ENCODE measurements at places on chromosomes 4 and X.

DNA sequence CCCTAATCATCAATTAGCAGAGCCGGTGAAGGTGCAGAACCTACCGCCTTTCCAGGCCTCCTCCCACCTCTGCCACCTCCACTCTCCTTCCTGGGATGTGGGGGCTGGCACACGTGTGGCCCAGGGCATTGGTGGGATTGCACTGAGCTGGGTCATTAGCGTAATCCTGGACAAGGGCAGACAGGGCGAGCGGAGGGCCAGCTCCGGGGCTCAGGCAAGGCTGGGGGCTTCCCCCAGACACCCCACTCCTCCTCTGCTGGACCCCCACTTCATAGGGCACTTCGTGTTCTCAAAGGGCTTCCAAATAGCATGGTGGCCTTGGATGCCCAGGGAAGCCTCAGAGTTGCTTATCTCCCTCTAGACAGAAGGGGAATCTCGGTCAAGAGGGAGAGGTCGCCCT is 3.3 kb upstream of the OPN1LW start:
- no peak for DNase-seq

DNA sequence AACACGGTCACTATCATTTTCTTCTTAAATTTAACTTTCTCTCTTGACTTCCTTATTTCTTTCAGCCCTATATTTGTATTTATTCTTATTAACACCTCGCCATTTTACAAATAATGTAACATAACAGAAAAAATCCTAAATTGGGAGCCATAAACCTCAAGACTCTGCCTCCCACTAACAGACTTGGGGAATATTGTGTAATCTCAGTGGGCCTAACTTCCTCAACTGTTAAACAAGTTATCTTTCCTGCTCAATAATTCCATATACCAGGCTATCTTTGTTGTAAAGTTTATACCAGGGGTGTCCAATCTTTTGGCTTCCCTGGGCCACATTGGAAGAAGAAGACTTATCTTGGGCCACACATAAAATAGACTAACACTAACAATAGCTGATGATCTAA is 26.2 kb downstream of the PRSS12 start:
- DNase-seq = no peak

DNA sequence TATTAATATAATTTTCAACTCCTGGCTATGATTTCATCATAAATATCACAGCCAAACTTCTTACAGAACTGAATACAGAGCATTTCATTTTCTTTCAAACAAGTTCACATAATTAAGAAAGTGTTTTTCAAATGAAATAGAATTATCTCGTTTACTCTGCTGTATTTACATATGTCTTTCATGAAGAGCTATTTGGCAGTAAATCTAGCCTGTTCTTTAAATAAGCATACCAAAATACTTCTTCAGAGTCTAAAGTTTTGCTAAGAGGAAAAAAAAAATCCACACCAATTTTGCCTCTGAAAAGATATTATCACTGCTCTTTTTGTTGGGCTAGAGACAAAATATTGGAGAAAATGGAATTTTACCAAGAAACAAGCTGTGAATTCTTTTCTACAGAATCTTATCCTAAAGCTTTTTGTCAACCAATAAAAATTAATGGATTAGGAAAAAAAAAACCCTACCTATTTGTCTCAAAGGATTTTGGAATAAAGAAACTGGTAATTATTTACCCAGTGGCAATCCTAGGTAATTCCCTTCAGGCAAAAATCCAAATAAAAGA is 287.9 kb upstream of the NR3C2 start:
- DNase-seq = no peak

GRCh38 chrX:70166601-70167590 is 10.4 kb upstream of the DGAT2L6 start:
- peak; percentile 78 for DNase-seq

GRCh38 chrX:11600578-11600977 is 65.1 kb downstream of the ARHGAP6 start:
- no peak for DNase-seq

Measured in fibroblast of lung (primary cell).